NCI-H1930 (cell line): ENCODE measurements at places on chromosomes 11 and 22.

GRCh38 chr22:39292031-39292462 lies 27.4 kb downstream of the RPL3 start:
- DNase-seq = no peak

DNA sequence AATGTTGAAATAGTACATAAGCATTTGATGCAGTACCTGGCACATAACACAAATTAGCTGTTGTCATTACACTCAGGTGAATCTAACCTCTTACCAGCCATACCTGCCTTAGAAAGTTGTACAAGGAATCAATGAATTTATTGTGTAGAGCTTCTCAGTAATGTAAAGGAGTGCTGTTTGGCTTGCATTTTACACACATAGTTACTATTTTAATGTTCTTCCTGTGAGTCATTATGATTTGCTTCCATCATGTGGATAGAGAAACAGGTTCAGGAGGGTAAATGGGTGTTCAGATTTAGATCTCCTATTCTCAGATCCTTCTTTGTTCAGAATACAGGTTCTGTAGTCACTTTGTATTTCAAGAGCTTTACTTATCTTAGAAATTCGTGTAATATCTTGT lies 27.6 kb upstream of the RCE1 start:
- no peak for DNase-seq

DNA sequence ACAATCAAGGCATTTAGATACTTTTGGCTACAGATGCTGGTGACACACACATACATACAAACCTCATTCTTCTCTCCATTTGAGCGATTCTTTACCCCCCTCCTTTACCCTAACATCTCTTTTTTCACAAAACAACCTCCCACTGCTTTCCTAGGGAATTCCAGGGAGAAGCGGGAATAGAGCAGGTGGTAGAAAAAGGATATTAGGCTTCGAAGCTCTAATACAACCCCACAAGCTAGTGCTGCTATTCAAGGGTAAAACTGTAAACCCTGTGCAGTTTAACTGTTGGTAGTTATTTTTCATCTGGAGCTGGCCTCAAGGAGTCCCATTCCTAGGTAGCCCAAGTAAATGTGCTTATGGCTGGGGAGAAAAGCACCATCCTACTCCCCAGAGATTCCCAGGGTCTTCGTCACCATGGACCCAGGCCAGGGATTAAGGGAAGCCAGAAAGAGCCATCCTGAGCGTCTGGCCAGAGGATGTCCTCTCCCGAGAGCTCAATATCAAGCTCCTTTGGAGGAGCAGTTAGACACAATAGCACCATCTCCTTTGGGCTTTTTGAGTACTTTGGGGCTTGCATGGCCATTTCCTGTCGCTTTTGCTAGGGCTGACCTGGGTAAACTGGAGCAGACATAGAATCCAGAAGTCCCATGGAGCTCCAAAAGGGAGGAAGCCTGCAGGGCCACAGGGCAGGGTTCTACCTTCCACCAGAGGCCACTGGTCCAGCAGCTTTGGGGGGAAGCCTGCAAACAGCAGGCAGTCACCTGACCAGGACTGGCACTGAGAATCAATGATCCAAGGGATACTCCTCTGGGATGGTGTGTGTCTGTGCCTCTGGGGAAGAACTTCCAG lies 3.1 kb downstream of the MAML2 start:
- DNase-seq = no peak

DNA sequence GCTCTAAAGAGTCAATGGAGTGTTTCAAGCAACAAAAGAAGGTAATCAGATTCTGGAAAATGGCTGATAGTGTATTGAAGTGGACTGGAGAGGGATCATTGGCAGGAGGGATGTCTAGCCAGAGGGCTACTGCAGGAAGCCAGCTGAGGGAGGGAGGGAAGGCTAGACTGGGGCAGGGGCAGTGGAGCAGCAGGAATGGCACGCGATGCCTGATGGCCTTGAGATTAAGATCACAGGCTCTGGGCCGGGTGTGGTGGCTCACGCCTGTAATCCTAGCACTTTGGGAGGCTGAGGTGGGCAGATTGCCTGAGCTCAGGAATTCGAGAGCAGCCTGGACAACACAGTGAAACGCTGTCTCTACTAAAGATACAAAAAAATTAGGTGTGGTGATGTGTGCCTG lies 47.5 kb upstream of the PRDM11 start:
- no peak for DNase-seq

DNA sequence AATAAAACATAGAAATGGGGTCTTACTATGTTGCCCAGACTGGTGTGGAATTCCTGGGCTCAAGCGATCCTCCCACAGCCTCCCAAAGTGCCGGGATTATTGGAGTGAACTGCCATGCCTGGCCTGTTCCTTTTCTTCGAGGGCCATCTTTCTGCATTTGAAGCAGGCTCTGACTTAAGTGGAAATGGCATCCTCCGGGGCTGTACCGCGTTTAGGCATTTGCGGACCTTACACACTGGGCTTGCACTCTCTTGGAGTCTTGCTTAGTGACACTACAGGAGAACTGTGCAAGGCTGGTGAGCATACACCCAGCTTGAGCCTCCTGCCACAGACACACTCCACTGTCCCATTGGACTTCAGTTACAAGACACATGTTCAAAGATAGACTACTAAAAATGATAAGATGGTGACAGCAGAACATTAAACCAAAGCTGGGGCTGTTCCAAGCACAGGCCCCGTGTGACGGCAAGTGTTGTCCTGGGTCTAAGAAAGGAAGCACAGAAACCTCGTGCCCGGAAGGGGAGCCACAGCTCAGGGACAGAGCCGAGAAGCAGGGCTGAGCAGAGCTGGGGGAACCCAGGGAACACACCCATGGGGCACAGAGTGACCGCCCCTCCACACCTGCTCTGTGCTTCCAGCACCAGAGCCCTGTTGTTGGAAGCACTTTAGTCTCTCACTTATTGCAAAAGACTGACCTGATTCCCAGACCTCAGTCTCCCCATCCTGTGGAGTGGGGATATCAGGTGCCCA lies 59.0 kb upstream of the SHANK2 start:
- DNase-seq = no peak

GRCh38 chr11:11444804-11445131 lies 91.7 kb upstream of the CSNK2A3 start:
- DNase-seq = no peak
